ENCODE measurements at places on chromosomes 5 and 9. TPM values are rescaled to one million over a fixed set of nuclear protein-coding genes. Genes with fewer than 3 reads are reported as not detected.

AFAP1L1 gene
- 0.56 TPM for total RNA-seq

TPPP gene
- 8.2 TPM for total RNA-seq

FGD3 gene
- 91.0 TPM for total RNA-seq

WHRN gene
- 19.9 TPM for total RNA-seq

GABRA1 gene
- total RNA-seq = not detected

NPM1 gene
- 1,379 TPM for total RNA-seq

TAS2R1 gene
- total RNA-seq = not detected

AGGF1 gene
- 15.5 TPM for total RNA-seq

- no peak overlapping the region for H3K4me3 ChIP-seq
- no peaks in the 10 kb centered on the region for H3K27me3 ChIP-seq
- no peak for DNase-seq
- no peaks in the 10 kb centered on the region for H3K36me3 ChIP-seq
These were observed 308.5 kb downstream of the MAT2B start for GRCh38 chr5:163813900-163814299.

- no peaks in the 10 kb centered on the region for H3K36me3 ChIP-seq
- H3K27me3 ChIP-seq = peaks cover 32% of the 10 kb centered on the region
- no peaks in the 10 kb centered on the region for H3K4me1 ChIP-seq
- no peak overlapping the region for H3K4me3 ChIP-seq
- H3K27ac ChIP-seq = no peak overlapping the region
- DNase-seq = no peak
These were observed 9.8 kb upstream of the RICTOR start for GRCh38 chr5:39083968-39084367.

- H3K36me3 ChIP-seq = no peaks in the 10 kb centered on the region
- H3K27me3 ChIP-seq = no peaks in the 10 kb centered on the region
- H3K27ac ChIP-seq = no peak overlapping the region
- no peak overlapping the region for H3K4me3 ChIP-seq
- no peak for DNase-seq
These were observed 488.6 kb downstream of the CSNK1G3 start for GRCh38 chr5:124000538-124000937.

DNA sequence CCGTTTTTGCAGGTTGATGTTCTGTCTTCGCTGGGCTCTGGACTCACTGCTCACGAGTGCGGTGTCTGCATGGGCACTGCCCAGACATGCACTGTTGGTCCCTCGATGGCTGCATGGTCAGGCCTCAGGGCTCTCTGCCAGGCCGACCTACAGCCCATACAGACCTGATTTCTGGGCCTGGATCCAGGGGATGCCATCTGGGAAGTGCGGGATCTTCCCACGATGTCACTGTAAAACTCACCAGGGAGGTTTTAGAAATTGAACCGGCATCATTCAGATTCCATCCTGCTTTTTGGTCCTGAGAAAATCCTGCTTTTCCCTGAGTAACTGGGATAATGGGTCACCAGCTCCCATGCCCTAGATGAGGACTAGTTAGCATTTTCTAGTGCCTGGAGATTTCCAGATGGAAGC, 9.1 kb downstream of the S1PR3 start:
- DNase-seq = no peak
- H3K4me1 ChIP-seq = peaks cover 7% of the 10 kb centered on the region
- H3K27ac ChIP-seq = no peak overlapping the region

GRCh38 chr5:50595199-50595598, 71.2 kb upstream of the PARP8 start:
- no peak for DNase-seq
- no peak overlapping the region for H3K27ac ChIP-seq
- no peak overlapping the region for H3K4me3 ChIP-seq
- H3K27me3 ChIP-seq = no peaks in the 10 kb centered on the region

DNA sequence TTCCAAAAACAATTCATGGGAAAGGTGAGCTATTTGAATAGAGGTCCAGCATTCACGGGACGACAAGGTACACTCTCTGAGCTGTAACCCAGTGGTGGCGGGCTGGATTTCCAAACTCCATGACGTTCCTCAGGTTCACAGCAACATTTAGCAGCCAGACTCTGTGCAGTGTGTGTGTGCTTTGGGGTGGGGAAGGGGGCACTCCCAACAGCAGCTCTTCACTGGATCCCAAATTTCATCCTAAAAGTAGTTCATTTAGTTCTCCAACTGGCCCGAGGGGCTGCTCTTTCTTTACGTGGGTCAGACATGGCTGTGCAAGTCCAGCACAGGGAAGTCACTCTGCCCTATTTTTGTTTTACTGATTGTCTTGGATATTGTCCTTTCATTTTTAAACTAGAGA, 98.0 kb upstream of the IRX2 start:
- no peak overlapping the region for H3K27ac ChIP-seq
- no peaks in the 10 kb centered on the region for H3K27me3 ChIP-seq
- DNase-seq = no peak

DNA sequence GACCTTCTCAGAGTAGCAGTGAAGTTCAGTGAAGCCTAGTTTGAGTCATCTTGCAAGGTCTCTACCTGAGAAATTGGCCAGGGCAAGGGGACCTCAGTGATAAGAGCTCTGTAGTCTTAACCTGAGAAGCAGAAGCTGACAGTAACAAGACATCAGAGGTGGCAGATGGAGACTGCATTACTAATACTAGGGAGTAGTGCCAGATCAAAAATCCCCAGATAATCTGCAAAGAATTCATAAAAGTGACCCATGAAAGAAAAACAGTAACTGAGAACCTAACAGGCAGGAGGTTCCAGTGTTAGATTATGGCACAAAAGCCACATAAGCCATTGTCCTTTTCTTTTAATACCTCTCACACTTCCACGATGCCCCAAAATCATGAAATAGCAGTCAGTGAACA, 175.5 kb downstream of the MUSK start:
- no peak overlapping the region for H3K27ac ChIP-seq
- H3K27me3 ChIP-seq = no peaks in the 10 kb centered on the region
- DNase-seq = no peak
- no peaks in the 10 kb centered on the region for H3K4me1 ChIP-seq
- no peak overlapping the region for H3K4me3 ChIP-seq

GRCh38 chr5:62707563-62707962, 128.9 kb downstream of the LRRC70 start:
- no peaks in the 10 kb centered on the region for H3K27me3 ChIP-seq
- H3K36me3 ChIP-seq = no peaks in the 10 kb centered on the region
- H3K27ac ChIP-seq = no peak overlapping the region
- H3K4me1 ChIP-seq = no peaks in the 10 kb centered on the region
- DNase-seq = no peak
- no peak overlapping the region for H3K4me3 ChIP-seq

- peaks cover 5% of the 10 kb centered on the region for H3K4me1 ChIP-seq
- no peak for DNase-seq
- peaks cover 11% of the 10 kb centered on the region for H3K36me3 ChIP-seq
- no peaks in the 10 kb centered on the region for H3K27me3 ChIP-seq
- no peak overlapping the region for H3K27ac ChIP-seq
These were observed 16.8 kb downstream of the ANKH start for GRCh38 chr5:14854799-14855198.

- H3K27ac ChIP-seq = no peak overlapping the region
- no peaks in the 10 kb centered on the region for H3K36me3 ChIP-seq
- H3K4me3 ChIP-seq = no peak overlapping the region
- H3K27me3 ChIP-seq = no peaks in the 10 kb centered on the region
- no peaks in the 10 kb centered on the region for H3K4me1 ChIP-seq
These were observed 85.5 kb downstream of the YIPF5 start for GRCh38 chr5:144084971-144085370.

DNA sequence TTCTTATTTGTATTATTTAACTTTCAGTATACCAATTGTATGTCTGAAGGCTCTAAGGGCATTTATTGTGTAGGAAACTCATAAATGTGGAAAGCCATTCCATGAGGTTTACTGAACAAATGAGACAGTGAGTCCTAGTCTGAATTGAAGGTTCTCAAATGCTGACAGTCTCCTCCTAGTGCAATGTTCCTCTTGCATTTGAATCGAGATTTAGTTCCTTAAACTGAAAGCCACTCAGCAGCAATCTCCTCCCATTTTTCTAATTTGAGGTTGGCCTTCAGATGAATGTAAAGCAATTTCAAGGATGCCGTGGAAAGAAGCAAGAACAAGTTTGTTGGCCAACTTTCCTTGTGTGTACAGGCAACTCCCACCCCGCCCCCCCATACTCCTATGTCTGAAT, 493.2 kb upstream of the KLF4 start:
- no peaks in the 10 kb centered on the region for H3K4me1 ChIP-seq
- H3K27ac ChIP-seq = no peak overlapping the region
- no peaks in the 10 kb centered on the region for H3K36me3 ChIP-seq
- no peaks in the 10 kb centered on the region for H3K27me3 ChIP-seq
- no peak for DNase-seq

DNA sequence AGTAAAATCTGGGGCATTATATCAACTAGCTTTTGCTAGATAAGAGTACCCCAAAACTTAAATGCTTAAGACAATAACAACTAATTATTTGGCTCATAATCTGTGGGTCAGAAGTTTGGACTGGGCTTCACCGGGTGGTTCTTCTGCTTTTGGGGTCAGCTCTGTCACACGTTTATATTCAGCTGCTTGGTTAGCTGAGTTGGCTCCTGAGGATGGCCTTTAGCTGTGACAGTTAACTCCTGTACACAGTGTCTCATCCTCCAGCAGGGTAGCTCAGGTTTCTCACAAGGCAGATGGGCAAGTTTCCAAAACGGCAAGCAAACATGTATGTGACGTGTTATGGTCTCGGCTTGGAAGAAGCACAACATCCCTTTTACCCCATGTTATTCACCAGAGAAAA, 488.2 kb downstream of the TLE4 start:
- H3K4me1 ChIP-seq = no peaks in the 10 kb centered on the region
- H3K4me3 ChIP-seq = no peak overlapping the region
- no peak for DNase-seq
- no peaks in the 10 kb centered on the region for H3K36me3 ChIP-seq
- no peak overlapping the region for H3K27ac ChIP-seq

DNA sequence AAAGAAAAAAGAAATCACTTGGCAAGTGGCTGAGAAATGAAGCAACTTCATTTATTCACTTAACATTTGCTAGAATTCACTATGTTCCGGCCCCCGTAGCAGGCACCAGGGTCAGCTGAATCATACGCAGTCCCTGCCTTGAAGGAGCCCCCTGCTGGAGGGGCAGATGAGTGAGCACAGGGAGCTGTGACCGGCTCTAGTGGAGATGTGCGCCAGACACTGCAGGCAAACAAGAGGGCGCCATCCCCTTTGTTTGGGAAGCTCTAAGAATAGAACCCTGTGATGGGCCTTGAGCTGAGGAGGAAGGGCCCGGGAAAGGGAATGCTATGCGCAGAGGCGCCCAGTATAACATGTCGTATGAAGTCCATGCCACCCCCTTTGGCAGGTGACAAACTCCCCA, 20.2 kb upstream of the RPL26L1 start:
- H3K27ac ChIP-seq = no peak overlapping the region
- no peaks in the 10 kb centered on the region for H3K27me3 ChIP-seq
- no peaks in the 10 kb centered on the region for H3K4me1 ChIP-seq
- H3K36me3 ChIP-seq = peaks cover 74% of the 10 kb centered on the region
- H3K4me3 ChIP-seq = no peak overlapping the region

DNA sequence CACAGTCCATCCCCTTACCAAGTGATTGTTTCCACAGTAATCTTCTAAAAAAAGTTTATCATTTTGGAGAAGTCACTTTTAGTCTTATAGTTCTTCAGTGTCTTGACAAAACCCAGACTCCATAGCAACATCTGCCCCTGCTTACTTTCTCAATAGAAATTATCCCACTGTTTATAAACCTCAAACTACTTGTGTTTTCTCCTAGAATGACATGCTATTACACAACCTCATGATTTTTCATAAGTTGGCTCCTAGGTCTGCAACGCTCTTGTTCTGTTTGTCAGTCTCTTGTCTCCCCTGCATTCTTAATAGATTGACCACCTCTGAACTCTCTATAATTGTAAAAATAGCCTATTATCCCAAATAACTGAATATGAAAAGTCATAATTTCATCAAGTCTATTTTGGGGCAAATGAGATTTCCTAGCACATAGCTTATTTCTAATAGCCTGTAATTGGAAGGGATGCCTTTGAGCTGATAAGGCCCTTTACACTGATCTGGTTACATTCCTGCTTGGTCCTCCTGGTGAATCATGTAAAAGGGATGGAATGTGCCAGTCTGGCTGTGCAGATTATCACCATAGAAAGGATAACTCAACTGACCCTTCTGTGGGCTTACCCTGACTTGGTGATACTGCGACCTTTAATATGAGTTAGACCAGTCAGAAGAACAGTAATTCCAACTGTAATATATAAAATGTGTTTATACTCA, 69.6 kb downstream of the CHSY3 start:
- no peak overlapping the region for H3K27ac ChIP-seq
- H3K36me3 ChIP-seq = no peaks in the 10 kb centered on the region
- no peaks in the 10 kb centered on the region for H3K27me3 ChIP-seq
- H3K4me3 ChIP-seq = no peak overlapping the region

GRCh38 chr5:34663771-34664496, 7.8 kb downstream of the RAI14 start:
- DNase-seq = no peak
- no peaks in the 10 kb centered on the region for H3K27me3 ChIP-seq
- no peak overlapping the region for H3K4me3 ChIP-seq
- H3K4me1 ChIP-seq = no peaks in the 10 kb centered on the region
- H3K27ac ChIP-seq = no peak overlapping the region

DNA sequence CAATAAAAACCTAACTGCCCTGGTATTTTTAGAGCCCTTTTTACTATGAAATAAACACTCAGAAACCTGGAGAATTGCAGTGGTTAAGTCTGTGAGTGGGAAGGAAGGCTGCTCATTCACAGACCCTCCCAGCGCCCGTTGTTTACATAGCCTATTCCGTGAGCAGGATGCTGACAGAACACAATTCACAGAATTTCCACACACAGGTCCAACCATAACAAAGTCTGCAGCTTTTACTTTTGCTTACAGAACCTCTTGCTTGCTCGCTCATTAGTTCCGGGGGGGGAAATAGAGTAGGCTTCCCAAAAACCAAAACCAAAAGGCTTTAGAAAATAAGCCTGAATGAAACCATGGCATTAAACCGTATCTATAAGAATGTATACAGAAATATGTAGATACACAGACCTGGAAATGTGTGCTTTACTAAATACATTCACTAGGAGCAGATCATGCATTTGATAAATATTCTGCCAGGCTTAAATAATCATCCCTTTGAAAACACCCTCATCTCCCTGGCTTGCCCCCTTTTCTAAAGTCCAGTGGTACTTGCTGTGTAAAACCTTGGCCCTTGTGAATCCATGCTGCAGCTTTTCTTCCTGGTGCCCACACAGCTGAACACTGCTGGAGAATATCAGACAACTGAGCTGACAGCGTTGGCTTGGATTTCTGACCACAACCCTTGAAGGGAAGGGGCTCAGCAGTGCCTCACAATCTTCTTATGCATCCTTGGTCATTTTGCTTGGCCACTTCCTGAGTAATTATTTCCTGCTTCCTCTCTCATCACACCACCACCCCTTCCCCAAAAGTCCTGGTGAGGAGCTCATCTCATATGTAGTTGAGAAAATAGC, 128.0 kb downstream of the FANCC start:
- no peaks in the 10 kb centered on the region for H3K27me3 ChIP-seq
- no peak overlapping the region for H3K27ac ChIP-seq
- peaks cover 6% of the 10 kb centered on the region for H3K4me1 ChIP-seq
- no peak overlapping the region for H3K4me3 ChIP-seq
- no peaks in the 10 kb centered on the region for H3K36me3 ChIP-seq

DNA sequence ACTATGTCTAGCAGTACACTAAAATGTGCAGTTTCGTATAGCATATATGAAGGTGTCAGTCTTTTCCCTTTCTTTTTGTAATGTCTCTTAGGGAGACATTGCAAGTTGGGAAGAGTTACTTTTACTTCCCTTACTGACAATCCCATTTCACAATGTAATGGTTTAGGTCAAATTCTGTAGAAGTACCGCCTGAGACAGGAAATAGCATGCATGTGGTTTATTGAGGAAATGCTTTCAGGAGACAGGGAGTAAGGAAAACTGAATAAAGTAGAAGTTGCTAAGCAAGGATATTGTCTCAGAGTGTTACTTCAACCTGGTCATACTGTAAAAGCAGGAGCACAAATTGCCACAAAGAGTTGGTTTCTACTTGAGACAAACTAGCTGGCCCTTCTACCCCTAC, 32.1 kb upstream of the MSANTD3 start:
- H3K27me3 ChIP-seq = no peaks in the 10 kb centered on the region
- H3K4me3 ChIP-seq = no peak overlapping the region
- no peaks in the 10 kb centered on the region for H3K36me3 ChIP-seq
